ENCODE measurements at places on chromosomes 4 and X.
A peak's percentile ranks its signal among the peaks of the same experiment; 100 is the strongest.

DNA sequence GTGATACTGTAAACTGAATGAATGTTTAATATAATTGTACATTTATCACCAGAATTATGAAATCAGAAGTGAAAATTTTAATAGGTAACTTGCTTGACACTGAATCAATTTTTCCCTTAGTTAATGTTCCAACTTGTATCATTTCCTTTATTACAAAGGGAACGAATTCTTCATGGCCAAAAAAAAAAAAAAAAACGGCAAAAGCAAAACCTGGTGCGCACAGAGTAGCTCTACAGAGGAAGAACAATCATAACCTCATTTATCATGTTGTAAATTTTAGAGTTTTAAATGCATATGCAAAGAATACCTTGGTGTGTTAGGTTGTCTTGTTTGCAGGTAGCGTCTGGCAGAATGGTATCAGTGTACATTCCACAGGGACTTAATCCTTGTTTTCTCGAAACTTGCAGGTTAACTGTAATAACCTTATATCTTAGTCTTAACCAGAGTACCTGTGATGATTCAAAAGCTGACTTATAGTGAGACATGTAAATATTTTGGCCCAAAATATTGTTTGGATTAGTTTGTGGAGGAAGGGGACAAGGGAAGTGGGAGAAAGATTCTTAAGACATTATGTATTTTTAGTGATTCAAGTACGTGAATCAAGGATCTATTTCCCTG, 70.0 kb downstream of the NPNT start:
- no peak for DNase-seq

- no peak for DNase-seq
These were observed 42.0 kb upstream of the PRKG2 start for GRCh38 chr4:81257021-81257420.

DNA sequence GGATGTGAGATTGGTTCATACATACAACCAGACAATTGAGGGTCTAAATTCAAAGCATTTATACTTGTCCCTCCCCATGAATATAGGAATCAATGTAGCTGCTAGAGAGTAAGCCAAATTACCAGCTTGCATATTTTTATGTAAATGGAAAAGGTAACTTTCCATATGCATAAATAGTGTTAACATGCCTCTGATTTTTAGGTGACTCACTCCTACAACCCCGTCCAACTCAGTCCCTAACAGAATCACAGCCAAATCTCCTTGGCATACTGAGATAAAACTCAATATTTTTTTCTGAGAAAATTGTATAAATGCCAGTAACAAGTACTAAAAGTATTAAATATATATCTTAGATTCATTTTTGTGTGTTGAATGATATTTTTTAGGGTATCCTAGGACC, 67.2 kb downstream of the INPP4B start:
- no peak for DNase-seq

DNA sequence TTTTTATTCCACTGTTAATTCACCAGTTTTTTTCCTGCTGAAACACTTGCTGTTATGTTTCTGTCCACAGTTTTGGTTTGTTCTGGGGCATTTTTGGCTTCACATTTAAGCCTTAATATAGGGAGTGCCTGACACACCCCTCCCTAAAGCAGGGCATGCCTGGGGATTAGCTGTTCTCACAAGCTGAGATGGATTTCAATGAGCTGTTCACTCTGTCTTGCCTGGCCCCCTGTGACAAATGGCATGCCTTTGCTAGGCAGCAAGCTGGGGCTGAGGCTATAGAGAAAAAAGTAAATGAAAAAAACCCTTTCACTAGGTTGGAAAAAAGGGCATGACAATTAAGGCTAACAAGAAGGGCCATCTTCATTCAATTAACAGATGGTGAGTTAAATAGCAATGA, 22.4 kb downstream of the LPAR4 start:
- no peak for DNase-seq

GRCh38 chrX:72694170-72694569, 19.9 kb downstream of the PHKA1 start:
- no peak for DNase-seq

GRCh38 chrX:106931831-106932491, 11.8 kb downstream of the CLDN2 start:
- DNase-seq: no peak

DNA sequence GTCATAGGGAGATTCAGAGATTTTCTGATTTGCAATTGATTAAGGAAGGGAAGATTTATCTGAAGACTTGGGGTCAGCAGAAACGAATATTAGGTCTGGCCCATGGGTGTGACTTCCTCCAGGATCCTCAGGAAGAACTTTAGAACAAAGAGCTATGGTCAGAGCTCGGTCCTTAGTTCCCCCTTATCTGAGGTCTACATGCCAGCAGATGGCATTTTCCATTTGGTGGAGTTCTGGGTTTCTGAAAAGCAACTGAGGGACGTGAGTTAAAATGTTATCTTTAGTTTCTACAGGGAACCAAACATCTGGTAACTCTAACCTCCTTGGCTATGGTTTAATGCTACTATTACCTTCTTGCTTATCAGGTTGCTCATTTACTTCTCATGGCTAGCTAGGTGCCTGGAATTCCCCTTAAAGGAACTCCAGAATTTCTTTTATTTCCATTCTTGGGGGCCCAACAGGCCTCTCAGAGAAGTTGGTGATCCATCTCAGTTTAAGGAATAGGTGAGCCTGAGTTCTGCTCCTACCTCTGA, 40.7 kb downstream of the KLF3 start:
- no peak for DNase-seq

GRCh38 chrX:16075087-16075486, 48.3 kb upstream of the GRPR start:
- no peak for DNase-seq

DNA sequence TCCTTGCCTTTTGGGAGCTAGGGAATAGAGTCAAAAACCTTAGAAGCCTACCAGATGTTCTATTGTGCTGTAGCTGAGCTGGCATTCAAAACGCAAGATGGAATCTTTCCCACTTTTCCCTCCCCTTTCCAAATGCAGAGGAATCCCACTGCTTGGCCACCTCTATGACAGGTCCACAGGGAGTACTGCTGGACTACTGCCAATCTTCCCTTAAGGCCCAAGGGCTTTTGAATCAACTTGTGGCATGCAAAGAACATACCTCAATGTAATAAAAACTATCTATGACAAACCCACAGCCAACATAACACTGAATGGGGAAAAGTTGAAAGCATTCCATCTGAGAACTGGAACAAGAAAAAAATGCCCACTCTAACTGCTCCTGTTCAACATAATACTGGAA, 139.2 kb upstream of the AGTR2 start:
- no peak for DNase-seq

- peak; percentile 26 for DNase-seq
These were observed 71.8 kb downstream of the SUPT20HL2 start for GRCh38 chrX:24241822-24242648.

- no peak for DNase-seq
These were observed 169.9 kb downstream of the AASDH start for GRCh38 chr4:56217343-56217890.

- no peak for DNase-seq
These were observed 789.5 kb downstream of the TECRL start for GRCh38 chr4:63619771-63620170.

GRCh38 chrX:14927401-14927800, 54.2 kb downstream of the MOSPD2 start:
- no peak for DNase-seq

DNA sequence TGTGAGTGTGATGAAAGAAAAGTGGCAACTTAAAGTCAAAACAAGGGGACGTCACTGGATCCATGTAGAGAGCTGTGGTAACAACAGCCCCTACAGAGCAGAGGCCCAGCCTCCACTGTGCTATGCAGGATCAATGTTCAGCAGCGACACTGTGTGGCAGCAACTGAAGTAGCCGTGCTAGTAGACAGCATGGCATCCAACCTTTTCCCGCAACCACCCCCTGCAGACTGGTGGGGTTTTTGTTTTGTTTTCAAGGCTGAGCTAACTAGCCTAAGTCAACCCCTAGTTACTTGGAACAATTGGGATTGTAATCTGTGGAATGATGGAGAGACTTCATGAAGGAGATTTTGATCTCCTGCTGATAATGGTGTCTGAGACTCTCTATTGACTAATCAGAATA, 44.4 kb upstream of the PPARGC1A start:
- DNase-seq: no peak

DNA sequence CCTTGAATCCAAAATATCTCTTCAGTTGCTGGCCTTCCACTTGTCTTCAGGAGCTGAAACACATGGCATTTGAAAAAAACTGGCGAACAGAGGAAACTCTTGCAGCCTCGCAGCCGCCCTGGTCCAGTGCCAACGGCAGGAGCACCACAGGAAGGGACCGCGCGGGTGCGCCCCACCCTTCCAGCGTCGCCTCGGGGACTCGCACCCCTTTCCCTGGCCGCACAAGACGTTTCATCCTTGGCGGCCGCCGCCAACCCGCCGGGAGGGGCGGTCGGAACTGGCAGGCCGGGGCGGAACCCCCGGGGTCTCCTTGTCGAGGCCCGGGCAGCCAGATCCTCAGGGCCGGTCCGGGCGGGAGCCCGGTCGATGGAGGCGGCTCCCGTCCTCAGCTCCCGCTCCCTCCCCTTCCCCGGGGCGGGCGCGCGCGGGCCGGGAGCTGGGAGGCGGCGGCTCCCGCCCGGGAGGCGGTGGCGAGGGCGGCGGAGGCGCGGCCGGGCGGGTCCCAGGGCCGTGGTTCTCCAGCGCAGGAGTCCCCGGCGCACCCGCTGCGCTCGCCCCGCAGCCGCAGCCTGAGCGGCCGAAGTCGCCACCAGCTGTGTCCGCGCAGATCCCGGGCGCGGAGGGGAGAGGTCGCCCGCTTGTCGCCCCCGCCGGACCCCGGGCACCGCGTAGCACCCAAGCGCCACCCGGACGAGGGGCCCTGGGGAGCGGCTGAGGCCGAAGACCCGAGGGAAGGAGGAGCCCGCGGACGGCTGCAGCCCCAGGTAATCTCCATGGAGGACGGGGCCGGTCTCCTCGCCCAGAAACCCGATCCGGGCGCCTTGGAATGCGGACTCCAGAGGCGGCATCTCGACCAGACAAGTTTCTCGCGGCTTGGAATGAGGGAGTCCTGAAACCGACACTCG, 886 bp upstream of the NDST3 start:
- DNase-seq: peak; percentile 58

DNA sequence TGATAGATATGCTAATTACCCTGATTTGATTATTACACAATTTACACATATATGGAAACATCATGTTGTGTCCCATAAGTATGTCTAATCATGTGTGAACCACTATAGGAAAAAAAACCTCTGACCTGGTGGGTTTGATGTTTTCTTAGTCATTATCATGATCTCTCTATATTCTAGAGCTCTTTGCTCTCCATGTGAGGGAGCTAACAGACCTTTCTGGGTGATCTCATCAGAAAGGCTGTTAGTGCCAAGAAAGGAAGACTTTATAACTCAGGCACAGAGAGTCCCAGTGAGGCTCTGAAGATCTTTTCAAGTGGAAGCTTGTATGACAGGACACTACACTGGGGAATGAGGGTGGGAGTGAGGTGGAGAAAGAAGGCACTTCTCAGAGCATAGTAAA, 527.7 kb upstream of the MAGEB2 start:
- DNase-seq: no peak

DNA sequence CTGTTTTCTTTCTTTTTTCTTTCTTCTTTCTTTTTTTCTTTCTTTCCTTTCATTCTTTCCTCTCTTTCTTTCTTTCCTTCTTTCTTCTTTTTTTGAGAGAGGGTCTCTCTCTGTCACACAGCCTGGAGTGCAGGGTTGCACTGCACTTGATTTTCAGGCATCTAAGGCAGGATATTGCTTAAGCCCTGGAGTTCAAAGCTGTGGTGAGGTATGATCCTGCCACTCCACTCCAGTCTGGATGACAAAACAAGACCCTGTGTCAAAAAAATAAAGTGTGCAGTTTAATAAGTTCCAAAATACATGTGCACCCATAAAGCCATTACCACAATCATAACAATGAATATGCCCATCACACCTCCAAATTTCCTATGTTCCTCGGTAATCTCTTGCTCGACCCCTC, 10.6 kb upstream of the ZNF718 start:
- peak; percentile 16 for DNase-seq

DNA sequence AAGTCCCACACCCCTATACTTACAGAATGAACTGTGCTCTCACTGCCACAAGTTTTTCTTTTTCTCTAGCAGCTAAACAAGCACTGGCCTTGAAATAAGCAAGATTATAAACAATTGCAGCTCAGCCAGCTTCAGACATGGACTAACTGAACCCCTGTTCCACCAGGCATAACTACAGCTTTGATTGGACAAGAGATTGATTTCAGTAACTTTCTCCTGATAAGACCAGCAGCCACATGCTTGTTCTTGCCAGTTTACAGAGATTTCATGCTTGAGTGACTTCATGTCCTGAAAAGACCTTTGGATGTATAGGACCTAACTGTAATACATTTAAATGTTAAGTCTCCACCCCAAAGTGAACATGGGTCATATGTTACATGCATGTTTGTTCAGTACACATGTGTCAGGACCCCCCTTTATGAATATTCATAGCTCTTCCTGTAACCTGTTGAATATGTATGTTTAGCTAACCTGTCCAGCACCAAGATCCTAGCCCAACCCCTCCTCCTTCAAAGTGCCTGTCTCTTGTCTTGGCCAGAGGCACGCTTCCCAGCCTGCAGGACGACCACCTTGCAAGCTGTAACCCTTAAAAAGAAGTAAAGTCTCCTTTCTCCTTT, 27.9 kb downstream of the ZNF275 start:
- no peak for DNase-seq

- no peak for DNase-seq
These were observed 704 bp downstream of the FAM114A1 start for GRCh38 chr4:38868059-38868960.

- DNase-seq: no peak
These were observed 4.2 kb downstream of the PDGFRA start for GRCh38 chr4:54233277-54233696.

DNA sequence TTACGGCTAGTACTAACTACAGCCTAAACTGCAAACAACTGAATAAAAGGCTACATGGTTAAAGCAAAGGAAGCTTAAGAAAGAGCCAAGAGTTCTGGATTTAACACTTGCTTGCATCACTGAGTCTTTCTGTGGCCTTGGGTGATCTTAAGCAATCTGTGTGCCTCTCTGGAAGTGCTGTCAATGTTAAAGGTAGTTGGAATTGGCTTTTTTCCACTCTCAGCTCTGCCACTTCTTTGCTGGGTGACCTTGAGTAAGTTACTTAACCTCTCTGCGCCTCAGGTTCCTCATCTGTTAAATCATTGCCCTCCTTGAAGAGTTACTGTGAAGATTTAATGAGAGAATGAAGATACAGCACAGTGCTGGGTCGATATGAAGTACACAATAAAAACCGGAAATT, 15.7 kb downstream of the SLC2A9 start:
- peak; percentile 32 for DNase-seq

- no peak for DNase-seq
These were observed 40.5 kb downstream of the HAND2 start for GRCh38 chr4:173489514-173489913.

GRCh38 chrX:136163689-136164088, 16.4 kb downstream of the FHL1 start:
- no peak for DNase-seq

- no peak for DNase-seq
These were observed 9.4 kb upstream of the KIAA0232 start for GRCh38 chr4:6773106-6773505.

GRCh38 chr4:72338060-72338459, 231.0 kb downstream of the ADAMTS3 start:
- no peak for DNase-seq
